ENCODE measurements at places on chromosomes 7 and 10. TPM values are rescaled to one million over a fixed set of nuclear protein-coding genes. Genes with fewer than 3 reads are reported as not detected.
A peak's percentile ranks its signal among the peaks of the same experiment; 100 is the strongest.

RBM33 gene
- total RNA-seq = 34.7 TPM

DNA sequence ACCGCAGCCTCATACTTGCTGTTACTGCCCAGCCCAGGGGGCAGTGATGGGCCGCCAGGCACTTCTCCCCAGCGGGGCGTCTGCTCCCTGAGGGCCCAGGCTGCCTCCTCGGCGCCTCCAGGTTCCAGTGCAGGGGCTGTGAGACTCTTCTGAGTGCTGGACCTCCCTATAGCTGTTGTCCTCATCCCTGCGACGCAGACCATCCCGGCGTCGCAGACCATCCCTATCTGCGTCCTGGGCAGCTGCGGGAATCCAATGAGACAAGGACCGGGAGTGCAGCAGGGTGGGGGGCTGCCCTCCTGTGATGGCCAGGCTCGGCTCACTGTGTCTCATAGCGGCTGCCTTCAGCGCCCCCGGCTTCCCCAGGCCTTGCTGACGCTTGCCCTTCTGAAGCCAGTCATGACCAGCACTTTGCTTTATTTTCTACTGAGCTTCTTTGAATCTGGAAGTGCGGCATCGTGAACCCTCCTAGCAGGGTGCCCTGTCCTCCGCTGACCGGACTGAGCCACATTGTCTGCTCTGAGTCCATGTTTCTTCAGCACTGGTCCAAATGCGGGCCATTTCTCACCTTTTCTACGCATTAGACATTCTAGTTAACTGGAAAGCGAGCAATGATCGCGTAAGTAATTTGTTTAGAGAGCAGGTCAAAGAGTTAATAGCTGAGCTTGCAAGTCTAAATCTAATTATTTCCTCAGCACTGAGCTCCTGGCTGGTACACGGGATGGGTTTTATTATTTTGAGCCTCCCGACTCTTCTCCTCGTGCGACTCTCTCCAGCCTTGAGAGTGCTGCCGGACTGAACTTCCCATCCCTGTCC lies 339.5 kb downstream of the WDR37 start:
- peaks cover 13% of the 10 kb centered on the region for H3K36me3 ChIP-seq
- H3K4me1 ChIP-seq = no peaks in the 10 kb centered on the region
- no peak overlapping the region for H3K27ac ChIP-seq

GRCh38 chr7:3951316-3952055 lies 650.4 kb downstream of the SDK1 start:
- no peaks in the 10 kb centered on the region for H3K27me3 ChIP-seq
- H3K4me3 ChIP-seq = no peak overlapping the region
- H3K4me1 ChIP-seq = no peaks in the 10 kb centered on the region
- peaks cover 11% of the 10 kb centered on the region for H3K36me3 ChIP-seq
- no peak for DNase-seq

- H3K27me3 ChIP-seq = no peaks in the 10 kb centered on the region
- peak overlapping the region; percentile 65 for H3K4me3 ChIP-seq
- peak overlapping the region; percentile 60 for H3K27ac ChIP-seq
- DNase-seq = peak; percentile 92
- H3K4me1 ChIP-seq = peaks cover 95% of the 10 kb centered on the region
Measured at GRCh38 chr10:62380016-62380415, 5.8 kb downstream of the ZNF365 start.

PPP1R17 gene
- total RNA-seq = not detected

DNA sequence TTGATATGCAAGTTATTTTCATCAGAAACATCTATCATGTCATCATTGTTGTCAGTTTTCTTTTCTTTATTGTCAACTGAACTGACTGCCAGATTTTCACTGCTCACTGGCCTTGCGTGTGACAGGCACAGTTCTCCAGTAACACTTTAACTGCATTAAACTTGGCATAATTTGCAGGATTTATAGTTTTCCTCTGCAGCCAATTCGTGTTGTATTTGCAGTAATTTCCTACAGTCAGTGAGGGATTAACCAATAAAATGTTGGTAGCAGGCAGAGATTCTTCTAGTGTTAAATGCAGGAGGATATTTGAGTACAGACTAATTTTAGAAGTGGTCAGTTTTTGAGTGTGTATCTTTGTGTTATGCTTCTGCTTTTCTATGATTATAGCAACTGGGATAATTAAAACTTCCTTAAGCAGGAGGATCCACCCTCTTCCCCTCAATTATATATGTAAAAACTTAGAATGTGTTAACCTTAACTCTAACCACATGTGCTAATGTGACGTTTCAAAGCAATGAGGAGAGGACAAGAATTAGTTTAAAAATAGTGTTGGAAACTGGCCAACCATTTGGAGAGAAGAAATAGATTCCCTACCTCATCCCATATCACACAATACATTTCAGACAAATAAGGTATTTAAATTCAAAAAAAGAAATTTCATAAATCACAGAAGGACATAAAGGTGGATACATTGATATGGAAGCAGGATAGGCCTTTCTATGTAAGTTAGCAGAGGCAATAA lies 365.5 kb upstream of the BMPER start:
- peaks cover 5% of the 10 kb centered on the region for H3K4me1 ChIP-seq
- H3K27me3 ChIP-seq = no peaks in the 10 kb centered on the region
- no peaks in the 10 kb centered on the region for H3K36me3 ChIP-seq
- H3K4me3 ChIP-seq = no peak overlapping the region

DNA sequence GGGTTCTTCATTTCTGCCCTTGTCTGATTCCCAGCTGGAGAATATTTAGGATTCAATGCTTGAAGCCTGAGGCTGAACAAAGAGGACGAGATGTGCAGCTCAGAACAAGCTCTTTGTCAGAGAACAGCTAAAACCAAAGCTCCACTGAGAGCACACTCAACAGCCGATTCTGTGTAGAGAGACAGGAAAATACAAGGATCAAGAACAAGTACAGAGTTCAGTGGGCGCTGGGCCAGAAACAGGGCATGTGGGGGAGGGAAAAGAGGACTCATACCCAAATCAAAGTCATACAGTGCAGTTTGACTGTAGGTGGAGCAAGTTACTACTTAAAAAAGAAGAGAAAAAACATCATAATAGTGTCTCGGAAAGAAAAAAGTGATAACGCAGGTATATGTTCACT lies at the start of gene AGMO:
AGMO (minus strand) TSS at position 181 of the 400 bp plus-strand sequence.
- peak within 1 kb of the TSS; percentile 83 for H3K4me3 ChIP-seq
- no peaks in the 10 kb centered on the region for H3K36me3 ChIP-seq
- peaks cover 2% of the 10 kb centered on the region for H3K27me3 ChIP-seq
- peaks cover 41% of the 10 kb centered on the region for H3K4me1 ChIP-seq
- H3K27ac ChIP-seq = peak within 1 kb of the TSS; percentile 49
- DNase-seq = no peak

IFIT1B gene
- total RNA-seq = not detected

DNA sequence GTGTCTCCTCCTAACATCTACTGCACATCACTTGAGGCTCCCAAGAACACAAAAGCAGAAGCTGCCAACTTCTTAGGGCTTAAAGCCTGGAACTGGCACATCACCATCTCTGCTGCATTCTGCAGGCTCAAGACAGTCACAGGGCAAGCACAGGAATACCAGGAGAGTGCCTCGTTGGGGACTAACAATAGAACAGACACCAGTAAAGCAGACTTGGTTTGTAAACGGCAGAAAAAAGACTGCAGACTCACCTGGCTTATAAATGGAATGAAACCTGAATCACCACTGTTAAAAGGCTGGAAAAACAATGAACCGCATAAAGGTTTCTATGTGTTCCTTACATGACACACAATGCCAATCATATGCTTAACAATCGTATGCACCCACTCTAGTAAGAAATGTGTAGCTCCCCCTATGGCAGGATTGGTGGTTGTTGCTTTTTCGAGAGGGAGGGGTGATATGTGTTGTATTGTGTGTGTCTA lies 12.8 kb downstream of the RHEB start:
- H3K4me3 ChIP-seq = no peak overlapping the region
- no peak overlapping the region for H3K27ac ChIP-seq
- no peak for DNase-seq
- H3K27me3 ChIP-seq = no peaks in the 10 kb centered on the region
- peaks cover 64% of the 10 kb centered on the region for H3K4me1 ChIP-seq

GRCh38 chr7:132544999-132545398 lies 31.3 kb downstream of the PLXNA4 start:
- no peak overlapping the region for H3K27ac ChIP-seq
- H3K4me3 ChIP-seq = no peak overlapping the region
- peaks cover 18% of the 10 kb centered on the region for H3K27me3 ChIP-seq
- peaks cover 33% of the 10 kb centered on the region for H3K4me1 ChIP-seq
- DNase-seq = no peak
- H3K36me3 ChIP-seq = peaks cover 8% of the 10 kb centered on the region

GRCh38 chr7:134313543-134313942 lies 3.2 kb downstream of the SLC35B4 start:
- DNase-seq = no peak
- no peaks in the 10 kb centered on the region for H3K27me3 ChIP-seq
- H3K27ac ChIP-seq = no peak overlapping the region
- H3K4me3 ChIP-seq = no peak overlapping the region
- H3K4me1 ChIP-seq = peaks cover 25% of the 10 kb centered on the region
- no peaks in the 10 kb centered on the region for H3K36me3 ChIP-seq

DNA sequence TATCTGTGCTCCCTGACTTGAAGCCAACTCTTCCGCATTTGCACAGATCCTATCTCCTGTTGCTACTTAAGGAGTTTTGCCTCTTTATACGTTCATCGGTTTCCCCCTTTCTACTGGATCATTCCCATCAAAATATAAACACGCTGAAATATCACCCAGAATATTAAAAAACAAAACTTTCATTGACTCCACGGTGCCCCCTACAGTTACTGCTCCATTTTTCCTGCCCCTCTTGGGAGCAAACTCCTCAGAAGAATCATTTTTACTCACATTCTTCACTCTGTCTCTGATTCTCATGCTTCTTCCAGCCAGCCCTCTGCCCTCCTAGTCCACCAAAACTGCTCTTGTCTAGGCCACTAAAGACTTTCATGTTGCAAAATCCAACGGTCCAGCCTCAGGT lies 66.4 kb downstream of the MYOF start:
- peak overlapping the region; percentile 24 for H3K27ac ChIP-seq
- H3K27me3 ChIP-seq = peaks cover 25% of the 10 kb centered on the region
- peaks cover 51% of the 10 kb centered on the region for H3K36me3 ChIP-seq

GRCh38 chr7:149720372-149721083 lies 52.9 kb downstream of the ZNF467 start:
- H3K4me3 ChIP-seq = no peak overlapping the region
- peaks cover 25% of the 10 kb centered on the region for H3K4me1 ChIP-seq
- H3K36me3 ChIP-seq = peaks cover 10% of the 10 kb centered on the region
- H3K27ac ChIP-seq = no peak overlapping the region

GRCh38 chr10:102599565-102600327 lies 44.5 kb upstream of the TRIM8 start:
- peaks cover 56% of the 10 kb centered on the region for H3K4me1 ChIP-seq
- no peak overlapping the region for H3K27ac ChIP-seq
- H3K36me3 ChIP-seq = peaks cover 10% of the 10 kb centered on the region
